ENCODE measurements at places on chromosomes 2 and 18.

- DNase-seq = no peak
These were observed 267.3 kb downstream of the SPAG16 start for GRCh38 chr2:213551526-213551925.

- no peak for DNase-seq
These were observed 4.6 kb downstream of the NEU2 start for GRCh38 chr2:233037078-233037477.

GRCh38 chr2:219057709-219058540 is 2.8 kb downstream of the IHH start:
- DNase-seq = no peak

GRCh38 chr18:30302181-30302580 is 740.4 kb downstream of the DSC3 start:
- DNase-seq = no peak

DNA sequence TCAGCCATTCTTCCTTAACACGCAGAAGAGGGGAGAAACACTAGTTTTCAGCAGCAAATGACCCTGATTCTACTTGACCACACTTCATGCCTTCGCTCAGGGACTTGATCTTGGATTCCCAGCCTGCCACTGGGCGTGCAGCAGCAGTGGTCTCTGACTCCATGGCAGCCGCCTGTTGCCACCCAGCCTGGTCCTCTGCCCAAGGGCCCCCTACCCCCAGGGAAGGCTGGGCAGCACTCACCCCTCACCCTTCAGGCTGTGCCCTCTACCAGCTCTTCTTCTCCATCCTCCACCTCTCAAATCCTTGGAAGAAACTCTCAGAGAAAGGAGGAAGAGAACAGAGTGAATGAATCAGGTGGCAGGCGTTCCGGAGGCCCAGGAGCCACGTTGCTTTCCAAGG is 32.1 kb upstream of the RPL31 start:
- no peak for DNase-seq

- no peak for DNase-seq
These were observed 70.3 kb upstream of the RMDN2 start for GRCh38 chr2:37854676-37855282.

DNA sequence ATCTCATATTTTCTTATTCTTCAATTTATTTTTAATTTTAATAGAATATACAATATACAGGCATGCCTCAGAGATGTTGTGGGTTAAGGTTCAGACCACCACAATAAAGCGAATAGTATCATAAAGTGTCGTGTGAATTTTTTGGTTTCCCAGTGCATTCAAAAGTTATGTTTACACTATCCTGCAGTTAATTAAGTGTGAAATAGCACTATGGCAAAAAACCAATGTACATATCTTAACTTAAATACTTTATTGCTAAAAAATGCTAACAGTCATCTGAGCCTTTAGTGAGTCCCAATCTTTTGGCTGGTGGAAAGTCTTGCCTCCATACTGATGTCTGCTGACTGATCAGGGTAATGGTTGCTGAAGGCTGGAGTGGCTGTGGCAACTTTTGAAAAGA is 637.6 kb downstream of the TDRD15 start:
- DNase-seq = no peak

GRCh38 chr2:136909777-136910176 is 144.4 kb downstream of the THSD7B start:
- no peak for DNase-seq
